ENCODE measurements at places on chromosomes 16 and 17. TPM values are rescaled to one million over a fixed set of nuclear protein-coding genes. Genes with fewer than 3 reads are reported as not detected.
A peak's percentile ranks its signal among the peaks of the same experiment; 100 is the strongest.

- no peak overlapping the region for H3K4me3 ChIP-seq
Observed at GRCh38 chr16:77169650-77170236, 21.2 kb upstream of the MON1B start.

DNA sequence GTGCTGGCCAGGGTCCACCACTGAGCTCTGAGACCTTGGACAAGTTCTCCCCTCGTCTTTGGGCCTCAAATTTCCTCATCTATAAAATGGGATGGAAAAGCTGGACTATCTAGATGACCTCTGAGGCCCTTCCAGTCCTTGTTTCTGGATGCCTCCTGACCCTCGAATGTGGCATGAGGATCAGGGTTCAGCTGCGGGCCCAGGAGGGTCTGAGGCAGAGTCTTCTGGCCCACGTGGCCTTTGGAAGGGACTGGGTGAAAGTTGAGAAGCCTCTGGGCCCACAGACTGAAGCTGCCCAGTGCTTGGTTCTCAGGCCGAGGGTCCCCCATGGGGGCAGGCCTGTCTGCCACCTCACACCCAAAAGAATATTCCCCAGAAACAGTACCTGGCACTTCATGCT lies 16.9 kb upstream of the MRPS23 start:
- H3K4me3 ChIP-seq, result no peak overlapping the region
- peak overlapping the region; percentile 50 for H3K27ac ChIP-seq
- peaks cover 3% of the 10 kb centered on the region for H3K36me3 ChIP-seq
- H3K27me3 ChIP-seq, result no peaks in the 10 kb centered on the region
- peaks cover 52% of the 10 kb centered on the region for H3K4me1 ChIP-seq
- no peak for DNase-seq

GRCh38 chr17:44749076-44749979 lies 9.5 kb upstream of the ADAM11 start:
- no peaks in the 10 kb centered on the region for H3K4me1 ChIP-seq
- no peaks in the 10 kb centered on the region for H3K36me3 ChIP-seq
- H3K4me3 ChIP-seq, result no peak overlapping the region
- H3K27me3 ChIP-seq, result no peaks in the 10 kb centered on the region
- no peak for DNase-seq

DNA sequence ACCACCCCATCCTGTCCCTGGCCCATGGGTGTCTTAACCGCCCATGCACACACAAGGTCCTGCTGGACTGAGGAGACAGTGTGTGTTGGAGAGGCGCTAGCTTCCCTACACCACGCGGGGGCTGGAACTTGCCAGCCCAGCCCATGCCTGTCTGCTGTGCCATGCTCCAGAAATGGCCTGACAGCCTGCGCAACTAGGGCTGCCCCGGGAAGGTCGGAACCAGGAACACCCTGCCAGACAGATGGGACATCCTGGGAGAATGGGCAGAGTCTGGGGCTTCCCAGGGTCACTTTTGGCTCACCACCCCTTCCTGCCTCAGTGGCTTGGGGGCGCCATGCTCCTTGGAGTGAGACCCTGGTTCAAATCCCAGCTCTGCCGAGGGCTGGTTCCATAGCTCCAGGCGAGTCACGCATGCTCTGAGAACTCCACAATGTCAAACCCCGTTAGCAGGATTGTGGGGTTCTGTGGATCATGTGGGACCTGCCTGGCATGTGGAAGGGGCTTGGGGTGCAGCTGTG lies 36.2 kb downstream of the SREBF1 start:
- H3K36me3 ChIP-seq, result no peaks in the 10 kb centered on the region
- H3K4me1 ChIP-seq, result no peaks in the 10 kb centered on the region
- H3K27ac ChIP-seq, result no peak overlapping the region
- no peak overlapping the region for H3K4me3 ChIP-seq

DNA sequence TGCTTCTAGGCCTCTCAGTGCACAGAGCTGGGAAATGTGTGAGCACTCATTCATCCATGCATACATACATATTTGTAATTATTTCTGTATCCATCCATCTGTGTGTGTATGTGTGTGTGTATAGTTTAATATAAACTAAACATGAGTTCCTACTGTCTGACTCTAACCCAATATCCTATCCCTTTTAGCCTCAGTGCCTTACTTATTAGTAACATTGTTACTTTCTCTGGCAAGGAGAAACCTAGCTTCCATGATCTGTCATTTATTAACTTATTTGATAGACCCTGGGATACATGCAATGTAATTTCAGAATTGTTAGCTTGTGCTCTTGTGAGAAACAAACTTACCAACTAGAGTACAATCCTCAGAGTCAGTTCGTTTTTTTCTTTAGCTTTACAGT lies 59.0 kb upstream of the WSCD1 start:
- H3K4me3 ChIP-seq, result no peak overlapping the region
- no peak overlapping the region for H3K27ac ChIP-seq
- H3K27me3 ChIP-seq, result no peaks in the 10 kb centered on the region
- H3K4me1 ChIP-seq, result no peaks in the 10 kb centered on the region

DNA sequence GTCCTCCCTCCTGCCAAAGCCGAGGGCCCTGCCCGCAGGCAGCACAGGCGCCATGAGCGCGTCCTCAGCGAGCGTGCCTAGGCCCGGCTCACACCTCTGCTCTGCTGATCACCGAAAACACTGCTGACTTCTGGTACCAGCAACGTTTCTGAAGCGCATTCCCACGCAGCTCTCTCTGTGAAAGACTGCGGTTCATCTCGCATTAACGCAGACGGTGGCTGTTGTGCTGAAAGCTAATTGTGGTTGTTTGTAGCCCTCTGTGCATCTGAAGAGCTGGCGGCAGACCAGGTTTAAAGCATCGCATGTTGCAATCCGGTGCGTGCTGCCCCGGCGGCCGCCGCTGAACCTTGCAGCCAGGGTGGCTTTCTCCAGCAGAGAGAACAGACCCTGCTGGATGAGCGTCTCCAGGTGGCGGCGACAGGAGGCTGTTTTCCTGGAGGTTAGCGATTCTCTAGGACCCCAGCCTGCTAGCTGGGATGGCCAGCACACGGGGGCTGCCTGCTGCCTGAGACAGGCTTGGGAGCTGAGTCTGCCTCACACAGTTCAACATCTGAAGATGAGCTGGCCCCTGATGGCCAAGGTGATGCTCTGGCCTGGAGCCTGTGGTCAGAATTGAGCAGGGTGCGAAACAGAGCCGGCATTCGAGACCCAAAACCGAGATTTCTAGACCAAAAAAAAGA lies 49.8 kb upstream of the CHMP6 start:
- H3K36me3 ChIP-seq, result no peaks in the 10 kb centered on the region
- H3K4me1 ChIP-seq, result no peaks in the 10 kb centered on the region
- no peak for DNase-seq
- no peak overlapping the region for H3K4me3 ChIP-seq
- H3K27ac ChIP-seq, result no peak overlapping the region
- H3K27me3 ChIP-seq, result no peaks in the 10 kb centered on the region

DNA sequence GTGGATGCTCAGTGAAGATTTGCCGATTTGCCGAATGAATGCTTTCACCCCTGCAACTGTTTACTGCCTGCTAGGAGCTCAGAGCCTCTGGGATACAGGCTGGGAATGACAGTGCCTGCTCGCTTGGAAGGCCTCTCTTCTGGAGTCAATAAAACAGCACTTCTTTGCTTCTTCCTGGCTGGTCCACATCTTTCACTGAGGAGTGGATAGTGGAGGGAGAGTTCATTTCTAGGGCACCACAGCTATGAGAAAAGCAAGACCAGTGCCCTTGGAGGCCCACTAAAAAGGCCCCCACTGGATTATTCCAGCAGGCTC lies 3.1 kb upstream of the USP7 start:
- no peak overlapping the region for H3K27ac ChIP-seq
- H3K4me1 ChIP-seq, result 0 out of 2 replicates have a peak, but pooled peaks cover 4% of the 10 kb centered on the region
- peaks cover 4% of the 10 kb centered on the region for H3K36me3 ChIP-seq
- no peak overlapping the region for H3K4me3 ChIP-seq

Gene RFFL
- total RNA-seq, result 38.4 TPM

Gene RDM1
- total RNA-seq, result 5.5 TPM

Gene GLP2R
- 0.08 TPM for total RNA-seq

Gene C16orf96
- total RNA-seq, result 0.15 TPM

Gene ODAD4
- total RNA-seq, result 0.69 TPM
